ENCODE measurements at places on chromosomes 11 and 22. TPM values are rescaled to one million over a fixed set of nuclear protein-coding genes. Genes with fewer than 3 reads are reported as not detected.

KCNJ5 gene
- total RNA-seq: 0.52 TPM

SMIM35 gene
- total RNA-seq: not detected

AKIP1 gene
- 23.0 TPM for total RNA-seq

STK33 gene
- total RNA-seq: 3.1 TPM

OR5B21 gene
- total RNA-seq: not detected

SAC3D1 gene
- 5.2 TPM for total RNA-seq

OR52N4 gene
- not detected for total RNA-seq

PATE2 gene
- not detected for total RNA-seq

TPBGL gene
- not detected for total RNA-seq

PRR5 gene
- total RNA-seq: 17.2 TPM

C1QTNF4 gene
- total RNA-seq: 6.8 TPM

DEFB131B gene
- not detected for total RNA-seq

APOL4 gene
- total RNA-seq: 21.4 TPM

NXPE4 gene
- total RNA-seq: not detected

ACTN3 gene
- total RNA-seq: 156 TPM

RPS19BP1 gene
- total RNA-seq: 27.7 TPM

LRFN4 gene
- total RNA-seq: 12.0 TPM

MS4A6E gene
- not detected for total RNA-seq
